Placental pericyte (primary cell): ENCODE measurements at places on chromosomes 6 and 20. TPM values are rescaled to one million over a fixed set of nuclear protein-coding genes. Genes with fewer than 3 reads are reported as not detected.

The ZNF184 gene
- total RNA-seq = 5.7 TPM in 2 replicates

The HBS1L gene
- total RNA-seq = 75.5 and 124 TPM in 2 replicates

The TREM1 gene
- total RNA-seq = 0.29 and 0.44 TPM in 2 replicates

The CPXM1 gene
- total RNA-seq = 0.72 and 1.5 TPM in 2 replicates

The EDN1 gene
- total RNA-seq = 0.88 and 6.9 TPM in 2 replicates

The BMP7 gene
- not detected in 2 replicates for total RNA-seq

The C20orf144 gene
- 0.14 and 0.22 TPM in 2 replicates for total RNA-seq

The SASH1 gene
- 47.5 and 108 TPM in 2 replicates for total RNA-seq

The SIRPG gene
- total RNA-seq = not detected in 2 replicates

The PPIL1 gene
- total RNA-seq = 31.7 and 41.5 TPM in 2 replicates

The ACSS2 gene
- total RNA-seq = 38.5 and 113 TPM in 2 replicates

The SLC35D3 gene
- total RNA-seq = 0.14 TPM in 1 of 2 replicates, not detected in the other

The COX4I2 gene
- not detected in 2 replicates for total RNA-seq

The WFDC5 gene
- not detected in 2 replicates for total RNA-seq

The MEP1A gene
- not detected in 2 replicates for total RNA-seq

The EFCAB8 gene
- under 0.01 and 0.14 TPM in 2 replicates for total RNA-seq

The DSP gene
- 0.22 and 10.0 TPM in 2 replicates for total RNA-seq

The CUTA gene
- 169 and 185 TPM in 2 replicates for total RNA-seq

The TSBP1 gene
- total RNA-seq = not detected in 2 replicates

The RAB44 gene
- total RNA-seq = under 0.01 TPM in 1 of 2 replicates, not detected in the other

The HCK gene
- not detected in 2 replicates for total RNA-seq

The FRMD1 gene
- total RNA-seq = not detected in 2 replicates

The RIPPLY2 gene
- not detected in 2 replicates for total RNA-seq

The MYB gene
- total RNA-seq = 0.43 TPM in 1 of 2 replicates, not detected in the other

The BMP6 gene
- 1.4 and 4.6 TPM in 2 replicates for total RNA-seq

The FOXC1 gene
- total RNA-seq = 0.22 and 1.0 TPM in 2 replicates

The TFAP2D gene
- not detected in 2 replicates for total RNA-seq

The MUCL3 gene
- not detected in 2 replicates for total RNA-seq

The MYCT1 gene
- under 0.01 and 3.6 TPM in 2 replicates for total RNA-seq

The TMEM170B gene
- total RNA-seq = 1.1 and 3.1 TPM in 2 replicates
